Aortic smooth muscle cell (primary cell): ENCODE measurements at places on chromosomes 5 and 9. TPM values are rescaled to one million over a fixed set of nuclear protein-coding genes. Genes with fewer than 3 reads are reported as not detected.

Gene LCN6
- not detected in 2 replicates for total RNA-seq

Gene SYK
- under 0.01 TPM in 1 of 2 replicates, not detected in the other for total RNA-seq

Gene PCA3
- 0.12 and 0.26 TPM in 2 replicates for total RNA-seq

Gene DMRTA1
- under 0.01 and 0.06 TPM in 2 replicates for total RNA-seq

Gene RGS3
- total RNA-seq = 200 and 229 TPM in 2 replicates

Gene LHX2
- not detected in 2 replicates for total RNA-seq

Gene NFIB
- total RNA-seq = 58.5 and 82.2 TPM in 2 replicates

Gene MYOZ3
- 0.37 and 0.40 TPM in 2 replicates for total RNA-seq

Gene IL9
- total RNA-seq = not detected in 2 replicates

Gene HACD4
- 1.2 and 1.7 TPM in 2 replicates for total RNA-seq

Gene DRD1
- 0.12 and 0.53 TPM in 2 replicates for total RNA-seq

Gene TPRN
- 5.2 and 5.8 TPM in 2 replicates for total RNA-seq

Gene FAT2
- under 0.01 and 0.13 TPM in 2 replicates for total RNA-seq

Gene LCP2
- not detected in 2 replicates for total RNA-seq

Gene PCDHGA11
- total RNA-seq = 11.0 and 18.2 TPM in 2 replicates

Gene RNF183
- total RNA-seq = not detected in 2 replicates

Gene QRFP
- total RNA-seq = not detected in 2 replicates

Gene PCDHGB6
- 3.3 and 4.7 TPM in 2 replicates for total RNA-seq

Gene GFM2
- 33.6 and 38.0 TPM in 2 replicates for total RNA-seq

Gene OLFM1
- total RNA-seq = 0.44 and 2.0 TPM in 2 replicates

Gene IFNA14
- total RNA-seq = not detected in 2 replicates

Gene PCDHB13
- 0.81 and 1.1 TPM in 2 replicates for total RNA-seq

Gene AHRR
- 24.2 and 28.8 TPM in 2 replicates for total RNA-seq

Gene MARCOL
- not detected in 2 replicates for total RNA-seq

Gene HAUS6
- 8.3 and 11.0 TPM in 2 replicates for total RNA-seq

Gene SPATA31E1
- total RNA-seq = not detected in 2 replicates

Gene ENTREP1
- total RNA-seq = 0.13 and 0.25 TPM in 2 replicates

Gene TIMD4
- total RNA-seq = not detected in 2 replicates

Gene SNCAIP
- 0.93 and 1.5 TPM in 2 replicates for total RNA-seq

Gene PDCD1LG2
- 13.0 and 17.8 TPM in 2 replicates for total RNA-seq

Gene SVEP1
- 3.5 and 4.4 TPM in 2 replicates for total RNA-seq

Gene MSMP
- total RNA-seq = 0.31 and 1.6 TPM in 2 replicates

Gene C9orf50
- total RNA-seq = 0.13 and 0.19 TPM in 2 replicates

Gene C7
- total RNA-seq = 2.4 and 15.2 TPM in 2 replicates

Gene REEP2
- total RNA-seq = 6.8 and 10.2 TPM in 2 replicates

Gene CDH9
- not detected in 2 replicates for total RNA-seq

Gene NOTCH1
- 23.5 and 39.6 TPM in 2 replicates for total RNA-seq

Gene MEIKIN
- 0.06 TPM in 1 of 2 replicates, not detected in the other for total RNA-seq

Gene PCDHB2
- total RNA-seq = 1.7 and 3.8 TPM in 2 replicates

Gene GABRG2
- not detected in 2 replicates for total RNA-seq

Gene FBP2
- 0.06 TPM in 1 of 2 replicates, not detected in the other for total RNA-seq

Gene FGD3
- not detected in 2 replicates for total RNA-seq

Gene UGT3A2
- total RNA-seq = not detected in 2 replicates

Gene KCTD16
- 1.7 and 2.7 TPM in 2 replicates for total RNA-seq

Gene BTNL8
- total RNA-seq = not detected in 2 replicates

Gene FCN2
- not detected in 2 replicates for total RNA-seq

Gene PRSS3
- 40.8 and 55.5 TPM in 2 replicates for total RNA-seq

Gene MRPS30
- 53.7 and 63.3 TPM in 2 replicates for total RNA-seq

Gene TRPM3
- 3.3 and 10.9 TPM in 2 replicates for total RNA-seq

Gene BICD2
- total RNA-seq = 48.4 and 58.1 TPM in 2 replicates
